Right kidney (tissue), 9 donors: ENCODE measurements at places on chromosomes 6 and 20.

GRCh38 chr20:1015181-1015580 is 13.1 kb upstream of the RSPO4 start:
- no peak for DNase-seq

DNA sequence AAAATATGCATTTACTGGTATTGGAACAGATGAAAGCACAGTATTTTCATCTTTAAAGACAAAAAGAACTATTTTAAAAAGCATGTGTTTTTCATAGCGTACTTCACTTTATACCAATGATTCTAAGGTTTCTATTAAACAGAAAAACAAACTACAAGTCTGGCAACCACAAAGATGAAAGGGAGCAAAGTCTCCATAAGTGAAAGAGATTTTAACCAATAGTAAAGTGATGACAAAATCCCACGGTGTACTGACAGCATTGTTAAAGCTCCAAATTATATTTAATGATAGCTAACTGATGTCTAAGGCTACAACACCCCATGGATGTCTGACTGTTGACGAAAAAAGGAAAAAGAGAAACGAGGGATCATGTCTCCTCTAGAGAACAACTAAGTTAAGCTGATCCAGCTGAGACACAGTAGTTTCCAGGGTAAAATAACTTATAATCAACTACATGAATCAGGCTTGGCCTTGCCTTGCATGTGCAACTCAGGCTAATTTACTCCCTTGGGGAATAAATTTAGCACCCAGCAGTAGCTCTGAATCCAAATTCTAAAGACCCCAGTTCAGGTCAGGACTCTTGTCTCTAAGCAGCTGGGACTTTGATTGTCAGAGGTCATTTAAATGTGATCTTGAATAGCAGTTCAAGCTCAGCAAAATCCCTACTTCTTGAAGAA is 56.0 kb upstream of the TAB2 start:
- no peak for DNase-seq

DNA sequence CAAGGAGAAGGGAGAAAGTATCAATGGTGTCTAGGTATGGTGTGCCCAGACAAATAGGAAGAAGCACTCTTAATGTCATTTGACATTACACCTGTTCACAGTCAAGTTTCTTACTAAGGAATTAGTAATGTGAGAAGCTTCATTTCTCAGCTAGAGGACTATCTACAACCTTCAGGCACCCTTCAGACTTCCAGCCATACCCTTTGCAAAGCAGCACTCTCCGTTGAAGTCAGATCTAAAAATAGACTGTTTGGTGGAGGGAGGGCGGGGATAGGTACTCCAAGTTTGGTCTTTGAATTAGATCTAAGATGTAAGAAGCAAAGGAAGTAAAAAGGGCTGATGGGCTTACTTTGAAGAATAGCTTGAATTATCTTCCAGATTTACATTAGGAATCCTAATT is 311.1 kb downstream of the SLC35F1 start:
- DNase-seq: no peak

GRCh38 chr20:57471496-57472372 is 53.2 kb downstream of the CTCFL start:
- no peak for DNase-seq

DNA sequence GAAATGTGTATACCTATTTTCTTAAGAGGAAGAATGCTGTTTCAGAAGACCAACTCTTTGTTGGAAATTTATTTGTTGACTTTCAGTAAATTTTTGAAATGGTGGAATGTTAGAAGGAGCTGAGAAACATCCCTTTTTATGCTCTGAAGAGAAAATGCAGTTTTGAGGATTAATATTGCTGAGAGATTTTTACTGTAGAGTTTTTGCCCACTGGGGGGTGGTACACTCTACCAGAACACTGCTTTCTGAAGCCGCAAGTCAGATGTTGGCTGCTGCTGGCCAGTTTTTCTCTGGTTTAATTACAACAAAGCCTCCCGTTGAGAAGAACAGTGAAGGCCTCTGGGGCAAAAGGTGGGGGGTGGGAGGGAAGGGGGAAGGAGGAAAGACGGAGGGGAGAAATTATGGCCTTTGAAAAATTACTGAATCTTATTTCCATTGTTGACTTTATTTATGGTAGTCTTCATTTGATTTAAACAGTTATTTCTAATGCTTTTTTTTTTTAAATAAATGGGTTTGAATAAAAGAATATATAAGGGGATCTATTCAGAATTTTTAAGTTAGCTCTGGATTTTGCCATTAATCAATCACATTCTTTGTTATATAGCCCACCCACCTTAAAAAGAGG is 3.0 kb downstream of the FLRT3 start:
- DNase-seq: peak; percentile 24

DNA sequence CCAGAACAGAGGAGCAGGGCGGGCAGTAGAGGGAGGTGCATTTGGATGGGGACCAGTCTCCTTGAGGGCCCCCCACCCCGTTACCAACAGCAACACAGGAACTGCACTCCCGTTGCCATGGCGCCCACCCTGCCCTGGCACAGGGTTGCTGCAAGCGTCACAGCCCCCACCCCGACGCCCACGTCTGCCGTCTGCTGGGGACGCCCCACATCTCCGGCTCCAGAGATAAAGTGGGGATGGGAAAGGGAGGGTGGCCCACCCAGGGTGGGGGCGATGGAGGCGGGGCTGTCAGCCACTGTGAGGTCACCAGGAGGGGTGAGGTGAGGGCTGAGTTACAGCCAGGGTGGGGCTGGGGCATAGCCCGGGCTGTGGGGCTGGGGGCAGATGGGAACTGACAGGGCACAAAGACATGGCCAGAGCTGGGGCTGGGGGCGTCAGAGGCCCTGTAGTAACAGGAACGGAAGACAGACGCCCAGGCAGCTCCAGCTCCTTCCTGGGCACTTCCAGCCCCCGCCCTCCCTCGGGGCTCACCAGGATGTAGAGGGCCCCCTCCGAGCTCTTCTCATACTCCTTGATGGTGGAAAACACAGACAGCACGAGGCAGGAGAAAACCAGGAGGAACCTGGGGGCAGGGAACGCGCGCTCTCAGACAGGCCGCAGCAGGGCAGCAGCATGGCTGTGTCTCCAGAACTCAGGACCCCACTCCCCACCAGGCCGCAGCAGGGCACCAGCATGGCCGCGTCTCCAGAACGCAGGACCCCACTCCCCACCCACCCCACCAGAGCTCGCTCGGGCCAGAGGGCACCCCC is 26.0 kb downstream of the KCNQ2 start:
- DNase-seq: no peak

DNA sequence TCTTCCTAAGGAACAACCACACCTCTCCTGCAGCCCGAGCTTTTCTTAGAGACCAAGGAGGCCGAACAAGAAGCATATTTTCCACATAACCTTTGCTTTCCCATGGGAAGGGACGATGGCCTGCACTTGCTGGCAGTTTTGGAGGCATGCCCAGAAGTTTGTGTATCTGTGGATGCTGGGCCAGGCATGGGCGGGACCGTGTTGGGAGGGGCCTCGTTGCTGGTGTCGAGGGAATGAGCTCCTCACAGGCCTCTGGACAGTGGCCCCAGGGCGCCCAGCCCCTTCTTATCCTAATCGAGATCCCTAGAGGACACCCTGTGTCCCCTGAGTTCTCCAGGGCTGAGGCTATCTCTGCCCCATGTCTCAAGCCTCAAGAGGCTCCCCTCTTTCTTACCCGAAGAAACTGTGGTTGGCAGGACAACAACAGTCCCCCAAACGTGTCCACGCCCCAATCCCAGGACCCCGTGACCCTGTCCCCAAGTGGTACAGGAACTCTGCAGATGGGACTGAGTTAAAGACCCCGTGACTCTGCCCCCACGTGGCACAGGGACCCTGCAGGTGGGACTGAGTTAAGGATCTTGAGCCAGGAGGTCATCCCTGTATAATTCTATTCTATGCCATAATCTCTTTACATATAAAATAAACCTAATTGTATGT is 99.5 kb upstream of the BHLHE23 start:
- no peak for DNase-seq

DNA sequence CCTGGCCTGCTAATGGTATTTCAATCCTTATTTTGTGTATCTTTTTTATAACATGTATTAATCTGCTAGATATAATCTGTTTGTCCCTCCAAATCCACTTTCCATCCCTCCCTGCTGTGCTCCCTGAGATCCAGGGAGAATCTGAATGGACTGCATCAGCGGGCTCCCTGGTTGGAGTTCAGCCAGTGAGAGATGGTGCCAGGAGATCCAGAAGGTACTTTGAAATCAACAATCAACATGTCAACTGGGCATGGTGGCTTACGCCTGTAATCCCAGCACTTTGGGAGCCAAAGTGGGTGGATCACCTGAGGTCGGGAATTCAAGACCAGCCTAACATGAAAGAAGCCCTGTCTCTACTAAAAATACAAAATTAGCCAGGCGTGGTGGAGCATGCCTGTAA is 4.4 kb downstream of the ATF6B start:
- DNase-seq: no peak

- DNase-seq: no peak
These were observed 8.2 kb downstream of the EDN3 start for GRCh38 chr20:59308493-59309201.

GRCh38 chr6:141532211-141532610 is 600.5 kb upstream of the GJE1 start:
- DNase-seq: no peak
